ENCODE measurements at places on chromosomes 5 and 9.

- no peak for DNase-seq
Observed at GRCh38 chr5:156920861-156921431, 42.1 kb downstream of the TIMD4 start.

- DNase-seq, result no peak
Observed at GRCh38 chr9:123660691-123661466, 269.0 kb downstream of the DENND1A start.

DNA sequence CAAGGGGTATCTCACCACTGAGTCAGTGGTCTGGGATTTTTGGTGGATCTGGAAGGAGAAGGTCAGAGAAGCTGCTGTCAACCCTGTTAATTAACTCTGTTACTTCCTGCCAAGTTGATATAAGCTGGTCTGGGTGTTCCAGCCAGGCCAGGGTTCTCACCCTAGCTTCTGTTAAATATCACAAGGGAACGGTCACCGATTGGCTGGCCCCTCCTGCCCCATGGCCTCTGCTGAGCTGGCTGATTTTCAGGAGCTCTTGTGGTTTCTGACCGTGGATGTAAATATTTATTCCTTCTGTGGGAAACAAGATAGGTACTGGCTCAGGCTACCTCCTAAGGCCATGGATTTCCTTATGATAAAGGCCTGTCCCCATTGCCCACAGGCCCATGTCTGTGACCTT is 1.0 kb downstream of the ADAMTS13 start:
- no peak for DNase-seq

- no peak for DNase-seq
Observed at GRCh38 chr5:123718238-123718637, 206.3 kb downstream of the CSNK1G3 start.

GRCh38 chr9:107732781-107733522 is 243.4 kb upstream of the KLF4 start:
- no peak for DNase-seq

DNA sequence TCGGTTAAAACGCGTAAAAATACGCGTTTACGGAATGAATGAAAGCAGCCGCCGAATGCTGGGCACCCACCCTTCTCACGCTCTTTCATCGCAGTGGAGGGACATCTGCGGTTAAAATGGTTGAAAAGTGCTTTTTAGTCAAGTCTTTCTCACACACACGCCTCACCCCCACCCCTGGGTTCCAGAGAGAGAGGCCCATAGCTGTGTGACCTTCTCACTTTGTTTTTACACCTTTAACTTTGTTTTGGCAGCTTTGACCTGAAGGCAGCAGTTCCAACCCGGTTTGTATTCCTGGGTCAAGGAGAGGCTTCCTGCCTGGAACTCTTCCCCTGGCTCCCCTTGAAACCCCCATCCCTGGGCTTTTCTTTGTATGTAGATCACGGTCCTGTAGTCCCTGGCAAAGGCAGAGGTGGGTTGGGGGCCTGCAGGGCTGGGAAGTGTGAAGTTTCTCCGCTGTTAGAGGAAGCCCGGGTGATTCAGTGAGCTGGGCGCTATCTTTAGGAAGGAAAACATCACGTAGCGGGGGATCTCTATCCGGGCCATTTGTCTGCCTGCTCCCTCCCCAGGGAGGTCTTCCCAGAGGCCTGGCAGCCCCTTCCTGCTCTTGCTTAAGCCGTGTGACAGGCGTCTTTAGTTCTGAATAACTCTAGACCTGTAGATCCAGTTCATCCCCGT is 29.6 kb downstream of the SPRY4 start:
- DNase-seq, result no peak

- no peak for DNase-seq
Observed at GRCh38 chr9:78311075-78311474, 14.2 kb downstream of the PSAT1 start.

GRCh38 chr5:1820926-1821325 is 19.7 kb downstream of the NDUFS6 start:
- no peak for DNase-seq

DNA sequence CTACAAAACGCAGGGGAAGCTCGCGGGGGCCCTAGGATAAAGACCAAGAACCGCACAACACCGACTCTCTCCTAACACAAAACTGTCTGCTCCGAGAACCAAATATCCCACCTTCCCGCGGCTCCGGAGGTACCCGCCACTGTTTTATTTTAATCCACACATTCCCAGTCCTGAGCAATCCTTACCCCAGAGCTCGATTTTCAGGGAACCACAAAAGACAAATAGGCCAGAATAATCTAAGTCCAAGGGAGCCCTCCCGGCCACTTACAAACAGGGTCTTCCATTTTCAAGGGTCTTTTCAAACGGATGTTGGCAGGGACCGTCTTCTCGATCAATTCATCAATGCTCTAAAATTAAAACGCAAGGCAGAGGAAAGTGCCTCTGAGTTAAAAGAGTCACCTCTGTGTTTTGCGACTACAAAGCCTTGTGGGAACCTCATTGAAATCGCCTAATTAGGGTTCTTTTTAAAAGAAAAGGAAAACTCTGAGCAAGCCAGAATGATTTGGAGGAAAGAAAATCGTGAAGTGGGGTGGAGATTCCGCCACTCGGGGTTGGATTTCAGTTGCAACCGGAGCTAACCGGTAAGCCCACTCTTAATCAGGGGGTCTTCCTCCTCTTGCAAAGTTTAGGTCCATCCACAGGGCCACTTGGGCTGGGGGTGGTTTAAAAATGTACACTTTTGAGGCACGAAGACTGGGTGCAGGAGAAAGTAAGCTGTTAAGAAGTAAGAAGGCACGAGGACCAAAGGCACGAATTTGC is 1.0 kb downstream of the GLDC start:
- no peak for DNase-seq

GRCh38 chr5:58262226-58262625 is 197.7 kb downstream of the PLK2 start:
- DNase-seq, result no peak

DNA sequence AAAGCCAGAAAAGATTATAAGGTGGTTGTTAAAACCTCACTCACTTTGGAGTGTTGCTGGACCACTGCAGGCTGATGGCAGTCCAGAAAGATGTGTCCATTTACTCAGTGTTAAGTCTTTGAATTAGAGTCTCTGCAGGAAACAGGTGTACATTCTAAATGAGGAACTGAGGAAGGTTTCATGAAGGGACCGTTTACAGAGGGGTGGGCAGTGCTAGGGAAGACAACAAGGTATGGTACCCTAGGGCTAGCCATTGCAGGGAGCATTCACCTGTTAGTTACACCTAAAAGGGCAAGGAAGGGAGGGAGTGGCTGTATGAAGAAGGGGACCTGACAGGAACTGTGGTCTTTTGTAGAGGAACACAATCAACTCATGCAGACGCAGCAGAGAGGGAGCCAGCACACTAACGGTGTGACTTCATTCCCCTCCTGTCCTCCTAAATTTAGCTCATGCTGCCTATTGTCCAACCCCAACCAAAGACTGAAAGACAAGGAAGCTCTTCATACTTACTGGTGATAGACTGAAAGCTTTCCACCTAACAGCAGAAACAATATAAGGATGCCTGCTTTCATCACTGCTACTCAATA is 32.2 kb upstream of the PAX5 start:
- DNase-seq, result no peak

GRCh38 chr5:102119252-102119651 is 176.8 kb downstream of the SLCO4C1 start:
- DNase-seq, result no peak

- DNase-seq, result peak; percentile 1
Observed at GRCh38 chr5:135441350-135441831, 5.8 kb downstream of the DCANP1 start.

DNA sequence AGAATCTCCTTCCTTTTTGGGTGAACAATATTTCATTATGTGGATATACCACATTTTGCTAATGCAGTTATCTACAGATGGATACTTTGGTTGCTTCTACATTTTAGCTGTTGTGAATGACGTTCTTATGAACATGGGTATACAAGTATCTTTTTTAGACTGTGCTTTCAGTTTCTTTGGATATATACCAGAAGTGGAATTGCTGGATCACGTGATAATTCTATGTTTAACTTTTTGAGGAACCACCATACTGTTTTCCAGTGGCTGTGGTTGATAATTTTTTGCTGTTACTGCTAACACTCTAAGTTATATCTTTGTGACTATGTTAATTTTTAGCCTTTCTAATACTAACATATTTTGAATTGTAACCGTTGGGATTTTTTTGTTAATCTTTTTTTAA is 12.5 kb downstream of the WDR70 start:
- DNase-seq, result no peak

- no peak for DNase-seq
Observed at GRCh38 chr5:173736923-173737412, 120.5 kb upstream of the BOD1 start.

- DNase-seq, result no peak
Observed at GRCh38 chr5:11230890-11231289, 469.9 kb upstream of the DAP start.

- no peak for DNase-seq
Observed at GRCh38 chr5:99544356-99544755, 615.5 kb upstream of the CHD1 start.

- peak; percentile 95 for DNase-seq
Observed at GRCh38 chr9:116687074-116687753, at the start of gene TRIM32. Gene TRIM32 (plus strand): TSS chr9:116687305. CDS start chr9:116697743, 10,438 bp downstream.

- DNase-seq, result no peak
Observed at GRCh38 chr5:112355058-112355685, 63.9 kb downstream of the EPB41L4A start.

DNA sequence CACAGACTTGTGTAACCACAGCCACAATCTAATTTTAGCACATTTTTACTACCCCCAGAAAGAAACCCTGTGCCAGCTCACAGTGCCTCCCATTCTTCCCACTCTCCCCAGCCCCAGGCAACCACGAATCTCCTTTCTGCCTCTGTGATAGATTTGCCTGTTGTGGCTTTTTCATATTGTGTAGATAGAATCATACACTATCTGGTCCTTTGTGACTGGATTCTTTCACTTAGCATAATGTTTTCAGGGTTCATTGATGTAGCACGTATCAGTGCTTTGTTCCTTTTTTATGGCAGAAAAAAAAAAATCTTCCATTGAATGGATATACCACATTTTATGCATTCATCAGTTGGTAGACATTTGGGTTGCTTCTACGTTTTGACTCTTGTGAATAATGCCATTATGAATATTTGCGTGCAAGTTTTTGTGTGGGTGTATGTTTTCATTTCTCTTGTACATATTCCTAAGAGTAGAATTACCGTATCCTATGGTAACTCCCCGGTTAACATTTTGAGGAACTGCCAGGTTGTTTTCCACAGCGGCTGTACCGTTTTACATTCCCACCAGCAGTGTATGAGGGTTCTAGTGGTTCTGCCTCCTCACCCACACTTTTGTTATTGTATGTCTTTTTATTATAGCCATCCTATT is 64.5 kb downstream of the RCL1 start:
- DNase-seq, result no peak

DNA sequence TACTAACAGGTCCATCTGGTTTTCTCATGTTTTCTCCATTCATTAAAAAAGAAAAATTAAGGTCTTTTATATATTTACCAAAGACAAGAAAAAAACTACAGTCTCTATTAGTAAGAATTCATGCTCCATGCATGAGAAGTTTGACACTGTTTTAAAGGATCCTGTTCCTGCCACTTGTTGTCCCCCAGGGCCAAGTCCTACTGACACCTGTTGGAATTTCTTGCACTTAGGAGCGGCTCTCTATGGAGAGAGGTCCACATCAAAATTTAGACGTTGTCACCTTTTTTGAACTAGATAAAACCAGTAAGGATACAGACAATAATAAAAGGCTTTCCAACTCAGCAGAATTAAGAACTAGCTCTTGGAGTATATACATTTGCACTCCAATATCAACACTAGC is 42.3 kb downstream of the PWWP2A start:
- DNase-seq, result no peak

DNA sequence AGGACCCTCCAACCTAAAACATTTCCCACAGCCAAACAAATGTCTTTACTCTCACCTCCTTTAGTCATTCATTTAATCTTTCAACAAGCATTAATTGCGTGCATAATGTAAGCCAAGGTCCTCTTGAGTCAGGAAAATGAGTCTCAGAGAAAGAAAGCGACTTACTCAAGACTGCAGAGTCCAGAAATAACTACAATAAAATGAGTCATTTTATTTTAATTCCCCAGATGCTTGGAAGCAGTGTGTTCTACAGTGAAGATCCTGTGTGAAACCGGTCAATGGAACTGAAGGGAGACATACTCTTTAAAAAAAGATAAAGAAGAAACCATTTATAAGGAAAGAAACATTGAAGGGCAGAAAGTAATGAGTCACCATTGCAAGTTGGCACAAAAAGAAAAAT is 513.7 kb downstream of the CDK5RAP2 start:
- no peak for DNase-seq

- DNase-seq, result no peak
Observed at GRCh38 chr9:34554211-34555001, 31.6 kb upstream of the ENHO start.

DNA sequence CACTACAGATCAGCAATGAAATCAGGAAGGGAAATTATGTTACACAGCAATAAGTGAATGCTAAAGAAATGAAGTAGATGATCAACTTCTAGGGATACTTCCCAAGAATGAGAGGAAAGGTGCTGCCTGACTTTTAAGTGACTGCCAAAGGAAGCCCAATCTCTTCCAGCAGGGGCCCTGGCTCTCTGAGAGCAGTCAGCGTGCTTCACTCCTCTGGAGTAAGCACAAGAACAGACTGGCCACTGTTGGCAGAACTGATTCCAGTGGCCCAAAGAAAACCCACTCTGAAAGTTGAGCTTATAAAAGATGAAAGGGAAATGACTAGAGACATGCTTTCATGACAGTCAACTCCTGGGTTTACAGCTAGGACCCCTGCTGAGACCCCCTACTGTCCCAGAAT is 41.8 kb downstream of the MTMR12 start:
- DNase-seq, result no peak

DNA sequence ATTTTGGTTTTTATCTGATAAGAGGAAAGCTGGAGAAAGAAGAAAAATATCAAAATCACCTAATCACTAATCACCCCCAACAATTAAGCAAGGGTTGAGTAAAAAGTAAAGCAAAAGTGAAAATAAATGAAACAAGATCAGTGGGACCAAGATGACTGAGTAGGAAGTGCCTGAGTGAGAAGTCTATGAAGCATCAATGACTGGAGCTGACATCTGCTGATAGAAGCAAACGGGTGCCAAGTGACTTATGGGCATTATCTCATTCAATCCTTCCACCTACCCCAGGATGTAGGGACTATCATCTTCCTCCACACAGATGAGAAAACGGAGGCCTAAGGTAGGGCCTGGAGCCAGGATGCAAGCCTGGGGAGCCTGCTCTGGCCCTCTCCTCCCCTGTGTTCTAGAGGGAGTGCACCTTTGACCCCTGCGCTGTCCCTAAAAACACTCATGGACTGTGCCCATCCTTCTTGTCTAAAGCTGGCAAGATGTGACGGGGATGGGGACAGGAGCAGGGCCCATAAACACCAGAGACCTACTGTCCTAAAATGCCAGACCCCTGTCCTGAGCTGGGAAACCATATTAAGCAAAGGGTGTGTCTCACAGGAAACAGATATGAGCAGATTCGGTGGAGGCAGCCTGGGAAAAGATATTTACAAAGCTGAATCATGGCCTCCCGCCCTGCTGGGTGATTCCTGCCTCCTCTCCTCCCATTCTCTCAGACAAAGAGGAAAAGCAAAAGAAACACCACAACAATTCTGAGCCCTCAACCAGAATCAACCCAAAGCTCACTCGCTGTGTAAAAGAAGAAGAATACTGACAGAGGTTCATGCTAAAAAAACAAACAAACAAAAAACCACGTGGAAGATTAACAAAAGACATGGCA is 116.0 kb downstream of the AUH start:
- DNase-seq, result peak; percentile 14

- DNase-seq, result no peak
Observed at GRCh38 chr5:143865426-143866025, 53.6 kb downstream of the HMHB1 start.
